ENCODE measurements at places on chromosomes 11 and 22. TPM values are rescaled to one million over a fixed set of nuclear protein-coding genes. Genes with fewer than 3 reads are reported as not detected.

GRCh38 chr22:47795477-47796127 is 1033.2 kb downstream of the TBC1D22A start:
- DNase-seq, result no peak

GRCh38 chr22:42872821-42873220 is 15.7 kb upstream of the ARFGAP3 start:
- no peak for DNase-seq

DNA sequence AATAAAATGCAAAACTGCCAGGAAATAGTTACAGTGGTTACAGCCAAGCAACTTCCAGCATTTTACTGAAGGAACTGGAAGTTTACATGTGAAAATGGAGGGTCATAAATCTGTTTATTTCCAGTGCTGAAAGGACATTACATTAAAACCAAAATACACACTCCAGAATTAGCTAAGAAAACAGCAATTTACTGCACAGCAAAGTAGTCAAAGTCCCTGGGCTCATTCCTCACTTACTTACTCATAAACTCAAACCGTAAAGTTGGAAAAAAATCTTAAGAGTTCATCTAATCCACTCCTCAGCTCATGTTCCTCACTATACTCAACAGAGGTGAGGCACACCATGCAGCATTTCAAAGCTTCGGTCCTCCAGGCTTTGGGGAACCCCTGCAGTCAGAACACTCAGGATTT is 17.4 kb downstream of the CTSC start:
- DNase-seq, result peak; percentile 50

Gene C11orf98
- total RNA-seq, result 73.3 TPM

Gene KRTAP5-8
- not detected for total RNA-seq

Gene DBX1
- total RNA-seq, result not detected
